Karpas-422 (cell line): ENCODE measurements at places on chromosomes 2 and 18. TPM values are rescaled to one million over a fixed set of nuclear protein-coding genes. Genes with fewer than 3 reads are reported as not detected.

The DPP4 gene
- total RNA-seq = not detected in 2 replicates

The ASIC4 gene
- 0.32 TPM in 1 of 2 replicates, not detected in the other for total RNA-seq

The MXD1 gene
- 16.1 and 29.3 TPM in 2 replicates for total RNA-seq

The DUSP11 gene
- 46.4 and 84.2 TPM in 2 replicates for total RNA-seq

The GPR17 gene
- total RNA-seq = not detected in 2 replicates

The ZSWIM2 gene
- total RNA-seq = not detected in 2 replicates

The GRB14 gene
- total RNA-seq = not detected in 2 replicates

The ALPG gene
- not detected in 2 replicates for total RNA-seq

The LTBP1 gene
- 9.2 and 11.8 TPM in 2 replicates for total RNA-seq

The NEB gene
- total RNA-seq = 0.83 and 1.4 TPM in 2 replicates

The SMAD7 gene
- total RNA-seq = 1.3 and 2.1 TPM in 2 replicates

The STK17B gene
- 224 and 353 TPM in 2 replicates for total RNA-seq

The SEMA4F gene
- 2.7 and 3.4 TPM in 2 replicates for total RNA-seq

The FBXO41 gene
- 44.9 and 55.6 TPM in 2 replicates for total RNA-seq

The TWIST2 gene
- 0.67 TPM in 1 of 2 replicates, not detected in the other for total RNA-seq

The ZAP70 gene
- not detected in 2 replicates for total RNA-seq

The FBLN7 gene
- total RNA-seq = 0.07 TPM in 2 replicates

The MTA3 gene
- 97.9 and 149 TPM in 2 replicates for total RNA-seq

The INHBB gene
- not detected in 2 replicates for total RNA-seq

The IL18R1 gene
- total RNA-seq = 0.36 TPM in 1 of 2 replicates, not detected in the other
